Activated CD4-positive, alpha-beta memory T cell treated with anti-CD3 and anti-CD28 coated beads for 36 hours (primary cell): ENCODE measurements at places on chromosomes 12 and 14.

- no peak for DNase-seq
These were observed 58.2 kb downstream of the DHRS2 start for GRCh38 chr14:23694085-23694948.

DNA sequence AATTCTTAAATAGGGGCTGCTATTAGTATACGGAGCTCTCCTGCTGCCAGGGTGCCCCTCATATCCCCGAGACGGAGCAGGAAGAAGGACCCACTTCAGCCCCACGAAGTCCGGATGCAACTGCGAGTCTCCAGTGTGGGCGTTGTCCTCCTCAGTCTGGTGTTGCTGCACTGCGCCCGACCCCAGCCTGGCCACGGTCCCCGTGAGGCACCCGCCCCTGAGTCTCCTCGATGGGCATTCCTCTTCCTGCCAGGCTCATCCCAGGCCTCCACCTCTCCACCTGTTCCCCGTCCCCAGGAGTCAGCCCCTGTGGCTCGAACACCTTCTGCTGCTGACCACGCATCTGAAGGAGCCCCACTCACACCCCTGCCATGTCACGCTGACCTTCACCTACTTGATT is 68.1 kb upstream of the SFSWAP start:
- no peak for DNase-seq

GRCh38 chr12:108731866-108732461 is 646 bp upstream of the CORO1C start:
- DNase-seq: peak; percentile 99

DNA sequence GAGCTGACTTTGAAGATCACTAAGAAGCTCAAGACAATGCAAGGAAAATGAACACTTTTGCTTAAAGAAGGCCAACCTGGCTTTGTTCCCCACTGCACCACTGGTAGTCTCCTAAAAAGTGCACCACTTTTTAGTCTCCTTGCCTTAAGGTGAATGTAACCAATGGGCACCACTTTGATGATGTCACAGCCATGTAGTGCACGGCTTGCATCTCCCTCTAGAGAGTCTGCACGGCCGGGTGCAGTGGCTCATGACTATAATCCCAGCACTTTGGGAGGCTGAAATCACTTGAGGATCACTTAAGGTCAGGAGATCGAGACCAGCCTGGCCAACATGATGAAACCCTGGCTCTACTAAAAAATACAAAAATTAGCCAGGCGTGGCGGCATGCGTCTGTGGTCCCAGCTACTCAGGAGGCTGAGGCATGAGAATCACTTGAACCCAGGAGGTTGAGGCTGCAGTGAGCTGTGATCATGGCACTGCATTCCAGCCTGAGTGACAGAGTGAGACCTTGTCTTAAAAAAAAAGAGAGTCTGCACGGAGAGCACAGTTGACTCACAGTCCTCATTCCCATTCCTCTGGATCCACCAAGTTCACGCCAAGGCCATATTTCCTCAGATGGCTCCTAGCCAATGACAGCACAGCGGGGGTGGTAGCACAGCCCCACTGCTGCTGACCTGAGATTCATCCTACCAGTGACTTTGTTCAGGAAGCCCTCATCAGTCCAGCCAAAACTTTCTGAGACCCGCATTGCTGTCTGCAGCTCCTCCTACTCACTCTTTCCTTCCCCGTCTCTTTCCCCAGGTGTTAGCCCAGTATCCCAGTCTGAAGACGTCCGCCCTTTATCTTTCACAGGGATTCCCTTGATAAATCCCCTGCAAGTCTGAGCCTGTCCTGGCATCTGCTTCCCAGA is 16.5 kb upstream of the IFT81 start:
- no peak for DNase-seq

- no peak for DNase-seq
These were observed 108.5 kb downstream of the ANO6 start for GRCh38 chr12:45324391-45324790.
